HCEC 1CT (cell line): ENCODE measurements at places on chromosomes 4 and X.

DNA sequence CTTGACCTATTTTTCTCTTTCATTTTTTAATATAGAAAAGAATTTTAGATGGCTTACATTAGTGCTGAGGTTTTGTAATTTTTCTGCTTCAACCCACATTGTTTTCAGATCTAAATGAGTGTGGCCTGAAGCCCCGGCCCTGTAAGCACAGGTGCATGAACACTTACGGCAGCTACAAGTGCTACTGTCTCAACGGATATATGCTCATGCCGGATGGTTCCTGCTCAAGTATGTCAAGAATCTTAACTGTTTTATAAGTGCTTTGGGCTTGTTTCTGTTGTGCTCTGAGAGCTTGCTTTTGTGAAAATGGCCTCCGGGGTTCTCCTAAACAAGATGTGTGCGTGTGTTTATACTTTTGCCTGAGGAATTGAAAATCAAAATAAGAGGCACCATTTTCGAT is 41.6 kb downstream of the NPNT start:
- no peak for DNase-seq

- peak; percentile 18 for DNase-seq
These were observed 53.7 kb downstream of the CHM start for GRCh38 chrX:85993539-85994197.

DNA sequence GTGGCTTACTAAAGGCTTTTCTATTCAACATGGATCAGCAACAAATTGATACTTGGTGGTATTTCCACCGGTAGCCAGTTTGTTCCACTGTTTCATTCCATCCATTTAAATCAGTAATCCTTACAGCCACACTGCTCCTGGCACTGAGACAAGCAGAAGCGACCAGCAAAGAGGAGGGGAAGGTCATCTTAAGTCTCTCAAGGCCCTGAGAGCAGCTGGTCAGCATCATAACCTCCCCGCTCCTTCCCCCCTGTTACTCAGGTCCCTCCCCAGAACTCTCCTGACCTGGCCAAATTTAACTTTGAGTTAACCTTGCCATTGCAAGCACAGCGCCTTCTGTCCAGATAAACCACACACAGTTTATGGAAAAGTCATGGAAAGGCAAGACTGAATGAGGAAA is 331.3 kb upstream of the KLF3 start:
- DNase-seq: no peak

DNA sequence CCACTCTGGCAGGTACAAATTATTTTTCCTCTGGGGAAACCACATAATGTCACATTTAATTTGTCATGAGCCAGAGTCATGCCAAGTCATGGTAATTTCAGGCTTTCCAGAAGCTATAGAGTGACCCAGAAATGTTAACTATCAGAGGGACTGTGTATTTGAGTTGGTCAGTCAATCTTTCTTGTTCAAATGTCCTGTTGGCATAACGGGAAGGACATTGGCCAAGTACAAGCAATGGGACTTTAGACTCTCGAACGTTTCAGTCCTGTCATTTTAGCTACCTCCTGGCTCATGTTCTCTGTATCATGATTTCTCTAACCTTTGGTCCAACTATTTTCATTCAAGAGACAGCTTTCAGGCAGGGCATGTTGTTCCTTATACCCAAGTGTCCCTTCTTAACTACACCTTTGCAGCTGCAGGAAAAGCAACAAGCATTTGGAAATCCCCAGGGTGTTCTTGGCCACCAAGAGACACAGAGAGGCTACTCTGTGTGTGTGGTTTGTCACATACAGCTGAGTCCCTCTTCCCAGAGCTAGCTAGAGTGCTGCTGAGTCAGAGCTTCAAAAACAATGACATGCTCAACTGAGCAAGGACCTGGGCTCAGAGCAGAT is 142.6 kb downstream of the EGF start:
- no peak for DNase-seq

DNA sequence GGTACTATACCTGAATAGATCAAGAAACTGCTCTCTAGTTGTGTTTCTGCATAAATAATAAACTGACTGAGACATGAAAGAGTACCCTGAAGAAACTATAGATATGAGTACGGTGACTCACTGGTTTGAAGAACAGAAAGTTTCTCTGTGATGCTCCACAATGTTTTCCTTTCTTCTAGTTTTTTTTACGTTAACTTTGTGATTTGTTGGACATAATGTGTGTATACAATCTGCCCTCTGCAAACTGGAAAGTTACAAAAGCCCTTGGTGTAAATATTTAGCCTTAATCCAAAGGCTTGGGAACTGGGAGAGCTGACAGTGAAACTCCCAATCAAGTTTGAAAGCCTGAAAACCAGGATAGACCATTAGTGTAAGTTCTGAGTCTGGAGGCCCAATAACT is 31.6 kb upstream of the PAPSS1 start:
- DNase-seq: no peak

DNA sequence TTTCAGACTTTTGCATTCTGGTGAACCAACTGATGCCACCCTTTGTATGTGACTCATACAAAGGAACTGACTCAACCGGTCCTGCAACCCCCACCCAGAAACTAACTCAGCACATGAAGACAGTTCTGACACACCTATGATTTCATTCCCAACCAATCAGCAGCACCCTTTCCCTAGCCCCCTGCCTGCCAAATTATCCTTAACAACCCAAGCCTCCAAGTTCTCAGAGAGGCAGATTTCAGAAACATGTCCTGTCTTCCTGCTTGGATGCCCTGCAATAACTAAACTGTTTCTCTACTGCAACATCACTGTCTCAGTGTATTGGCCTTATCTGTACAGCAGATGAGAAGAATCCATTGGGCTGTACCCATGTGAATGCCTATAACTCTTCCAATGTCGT is 284.7 kb downstream of the CAMK2D start:
- peak; percentile 6 for DNase-seq
